ENCODE measurements at places on chromosomes 16 and 17.
A peak's percentile ranks its signal among the peaks of the same experiment; 100 is the strongest.

DNA sequence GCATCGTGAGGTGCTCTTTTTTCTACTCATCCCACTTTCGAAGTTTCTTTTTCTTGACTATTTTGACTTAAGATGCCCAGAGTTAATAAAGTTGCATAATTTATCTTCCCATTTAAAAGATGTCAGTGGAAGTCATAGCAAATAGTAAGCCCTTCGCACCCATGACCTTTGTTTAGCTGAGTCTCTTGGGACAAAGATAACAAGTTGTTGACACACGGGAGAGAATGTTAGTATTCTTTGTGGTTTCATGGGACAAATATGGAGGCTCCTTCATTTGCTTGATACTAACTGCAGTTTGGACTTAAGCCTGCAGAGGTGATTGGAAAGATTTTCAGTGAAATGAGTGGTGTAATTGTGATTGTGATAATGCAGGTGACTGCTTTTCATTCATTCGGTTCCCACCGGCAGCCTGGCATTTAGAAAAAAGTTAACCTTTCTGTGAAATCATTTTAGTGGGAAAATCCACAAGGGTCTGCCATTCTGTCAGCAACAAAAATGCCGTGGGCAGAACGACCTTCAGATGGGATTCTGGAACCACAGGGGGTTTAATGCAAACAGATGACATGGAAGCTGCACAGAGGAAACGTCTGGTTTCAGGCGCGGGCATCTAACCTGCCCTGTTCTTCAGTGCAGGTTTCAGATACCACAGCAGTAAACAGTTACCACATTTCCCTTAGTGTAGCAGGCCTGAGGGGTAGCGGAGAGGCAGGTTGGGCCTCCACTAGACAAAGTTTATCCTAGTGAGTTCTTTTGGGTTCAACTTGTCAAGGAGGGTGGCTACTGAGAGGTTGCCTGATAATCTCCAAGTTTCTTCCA, 123.0 kb downstream of the RPTOR start:
- DNase-seq = no peak

GRCh38 chr17:38717139-38717745, 12.2 kb downstream of the MLLT6 start:
- no peak for DNase-seq

DNA sequence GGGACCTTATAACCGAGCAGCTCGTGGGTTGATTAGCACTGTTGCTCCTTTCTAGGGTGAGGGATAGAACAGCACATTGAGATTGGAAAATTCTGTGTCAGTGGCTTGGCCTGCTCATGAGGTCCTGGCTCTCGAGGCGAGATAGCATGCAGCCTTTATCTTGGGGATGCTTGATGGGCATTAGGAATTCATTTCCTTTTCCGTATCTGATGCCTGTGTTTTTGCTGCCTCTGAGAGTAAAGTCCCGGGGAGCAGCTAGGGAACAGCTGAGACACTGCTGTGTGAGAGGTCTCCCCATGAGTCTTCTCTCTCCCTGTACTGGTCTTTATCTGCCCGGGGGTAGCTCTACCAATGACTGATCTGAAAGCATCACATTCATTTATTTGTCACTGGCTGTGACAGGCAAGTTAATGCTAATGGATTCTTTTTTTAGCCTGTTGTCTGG, 14.5 kb downstream of the MSI2 start:
- DNase-seq = no peak

DNA sequence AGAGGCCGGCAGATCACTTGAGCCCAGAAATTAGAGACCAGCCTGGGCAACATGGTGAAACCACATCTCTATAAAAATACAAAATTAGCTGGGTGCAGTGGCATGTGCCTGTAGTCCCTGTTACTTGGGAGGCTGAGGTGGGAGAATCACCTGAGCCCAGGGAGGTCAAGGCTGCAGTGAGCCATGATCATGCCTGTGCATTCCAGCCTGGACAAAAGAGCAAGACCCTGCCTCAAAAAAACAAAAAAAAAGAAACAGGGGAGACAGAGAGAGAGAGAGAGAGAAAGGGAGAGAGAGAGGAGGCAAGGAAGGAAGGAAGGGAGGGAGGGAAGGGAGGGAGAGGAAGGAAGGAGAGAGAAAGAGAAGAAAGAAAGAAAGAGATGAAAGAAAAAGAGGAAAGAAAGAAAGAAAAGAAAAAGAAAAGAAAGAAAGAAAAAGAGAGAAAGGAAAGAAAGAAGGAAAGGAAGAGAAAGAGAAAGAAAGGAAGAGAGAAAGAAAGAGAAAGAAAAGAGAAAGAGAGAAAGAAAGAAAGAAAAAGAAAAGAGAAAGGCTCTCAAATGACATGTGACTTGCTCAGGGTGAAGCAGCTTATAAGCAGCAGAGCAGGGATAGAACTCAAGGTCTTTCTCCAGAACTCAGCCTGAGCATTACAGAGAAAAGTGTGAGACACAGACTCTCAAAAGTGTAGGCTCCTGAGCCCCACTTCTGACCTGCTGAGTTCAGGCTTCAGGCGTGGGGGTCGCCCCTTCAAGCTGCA, 15.5 kb downstream of the CX3CL1 start:
- no peak for DNase-seq

GRCh38 chr17:61647047-61647446, 56.0 kb upstream of the NACA2 start:
- no peak for DNase-seq

DNA sequence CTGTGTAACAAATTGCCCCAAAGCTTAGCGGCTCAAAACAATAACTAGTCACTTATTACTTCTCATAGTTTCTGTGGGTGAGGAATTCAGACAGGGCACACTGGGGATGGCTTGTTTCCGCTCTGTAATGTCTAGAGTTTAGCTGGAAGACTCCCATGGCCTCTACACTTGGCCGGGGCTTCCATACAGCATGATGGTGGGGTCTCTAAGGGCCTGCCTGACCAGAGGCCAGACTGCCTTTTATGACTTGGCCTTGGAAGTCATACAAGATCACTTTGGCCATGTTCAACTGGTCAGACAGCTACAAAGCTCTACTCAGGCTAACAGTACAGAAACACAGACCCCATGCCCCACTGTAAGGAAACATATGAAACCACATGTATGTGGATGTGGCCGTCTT, 8.2 kb downstream of the GLP2R start:
- no peak for DNase-seq

- DNase-seq = no peak
Measured at GRCh38 chr16:81514568-81515258, 70.1 kb downstream of the CMIP start.

DNA sequence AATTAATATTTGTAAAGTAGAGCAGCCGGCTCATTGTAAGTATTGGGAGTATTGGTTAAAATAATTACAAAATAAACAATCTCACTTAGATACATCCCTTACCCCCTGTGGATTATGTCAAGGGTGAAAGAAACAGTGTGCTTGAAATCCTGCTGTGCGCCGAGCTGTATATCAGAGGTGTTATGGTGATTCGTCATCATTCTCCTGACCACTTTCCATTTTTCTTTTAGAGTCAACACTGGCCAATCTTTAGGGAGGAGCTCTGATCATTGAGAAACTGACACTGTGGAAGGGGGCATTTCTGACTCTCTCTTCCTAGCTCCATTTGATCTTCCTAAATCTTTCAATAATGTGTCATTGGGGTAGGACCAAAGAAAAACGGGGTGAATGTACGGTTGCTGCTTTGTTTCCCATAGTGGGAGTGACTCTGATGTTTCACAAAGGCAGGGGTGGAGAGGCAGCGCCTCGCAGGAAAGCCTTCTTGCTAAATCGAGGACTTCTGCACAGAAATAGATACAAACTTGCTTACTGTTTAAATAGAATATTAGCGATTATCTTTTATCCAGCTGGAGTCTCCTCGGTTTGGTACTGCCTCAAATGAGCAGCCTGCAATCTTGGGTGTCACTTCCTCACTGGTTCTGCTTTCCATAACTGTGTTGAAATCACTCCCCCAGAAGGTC, 123.4 kb downstream of the PRKCB start:
- peak; percentile 86 for DNase-seq
